Hair follicular keratinocyte (primary cell): ENCODE measurements at places on chromosomes 6 and 20. TPM values are rescaled to one million over a fixed set of nuclear protein-coding genes. Genes with fewer than 3 reads are reported as not detected.

The BPI gene
- not detected in 2 replicates for total RNA-seq

The CCN2 gene
- total RNA-seq, result 12.7 and 13.5 TPM in 2 replicates

The DACT2 gene
- total RNA-seq, result 0.16 and 0.57 TPM in 2 replicates

The TXLNB gene
- total RNA-seq, result not detected in 2 replicates

The MCCD1 gene
- total RNA-seq, result not detected in 2 replicates

The DEFB132 gene
- not detected in 2 replicates for total RNA-seq

The TNF gene
- total RNA-seq, result 3.3 and 4.5 TPM in 2 replicates
